ENCODE measurements at places on chromosomes 7 and 10.

GRCh38 chr10:118035354-118036005, 11.3 kb downstream of the RAB11FIP2 start:
- DNase-seq = no peak

- no peak for DNase-seq
These were observed 46.5 kb downstream of the WDFY4 start for GRCh38 chr10:48731141-48731540.

- no peak for DNase-seq
These were observed 27.3 kb upstream of the WIPF3 start for GRCh38 chr7:29779017-29779416.

- DNase-seq = no peak
These were observed 79.6 kb downstream of the SND1 start for GRCh38 chr7:127731431-127732080.

DNA sequence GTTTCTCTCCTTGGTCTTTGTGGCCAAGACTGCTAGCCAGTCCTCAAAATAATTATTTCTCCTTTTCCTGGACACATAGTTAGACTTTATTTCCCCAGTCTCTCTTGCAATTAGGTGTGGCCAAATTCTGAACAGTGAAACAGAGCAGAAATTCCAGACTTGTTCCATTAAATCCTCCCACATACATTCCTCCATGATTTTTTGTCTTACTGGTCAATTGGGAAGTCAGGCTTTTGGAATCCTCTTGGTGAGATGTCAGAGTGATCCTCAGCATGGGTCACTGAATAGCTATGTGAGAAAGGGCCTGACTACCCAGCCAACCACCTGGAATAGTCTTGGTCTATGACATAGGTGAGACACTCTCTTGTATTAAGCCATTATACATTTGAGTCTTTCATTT, 164.2 kb downstream of the DGKI start:
- DNase-seq = no peak

GRCh38 chr10:114758331-114758730, 63.2 kb upstream of the FHIP2A start:
- no peak for DNase-seq

All from right renal cortex interstitium (tissue), 3 donors.